Esophagus mucosa (tissue), 1 donor: ENCODE measurements at places on chromosomes 3 and 15.
A peak's percentile ranks its signal among the peaks of the same experiment; 100 is the strongest.

DNA sequence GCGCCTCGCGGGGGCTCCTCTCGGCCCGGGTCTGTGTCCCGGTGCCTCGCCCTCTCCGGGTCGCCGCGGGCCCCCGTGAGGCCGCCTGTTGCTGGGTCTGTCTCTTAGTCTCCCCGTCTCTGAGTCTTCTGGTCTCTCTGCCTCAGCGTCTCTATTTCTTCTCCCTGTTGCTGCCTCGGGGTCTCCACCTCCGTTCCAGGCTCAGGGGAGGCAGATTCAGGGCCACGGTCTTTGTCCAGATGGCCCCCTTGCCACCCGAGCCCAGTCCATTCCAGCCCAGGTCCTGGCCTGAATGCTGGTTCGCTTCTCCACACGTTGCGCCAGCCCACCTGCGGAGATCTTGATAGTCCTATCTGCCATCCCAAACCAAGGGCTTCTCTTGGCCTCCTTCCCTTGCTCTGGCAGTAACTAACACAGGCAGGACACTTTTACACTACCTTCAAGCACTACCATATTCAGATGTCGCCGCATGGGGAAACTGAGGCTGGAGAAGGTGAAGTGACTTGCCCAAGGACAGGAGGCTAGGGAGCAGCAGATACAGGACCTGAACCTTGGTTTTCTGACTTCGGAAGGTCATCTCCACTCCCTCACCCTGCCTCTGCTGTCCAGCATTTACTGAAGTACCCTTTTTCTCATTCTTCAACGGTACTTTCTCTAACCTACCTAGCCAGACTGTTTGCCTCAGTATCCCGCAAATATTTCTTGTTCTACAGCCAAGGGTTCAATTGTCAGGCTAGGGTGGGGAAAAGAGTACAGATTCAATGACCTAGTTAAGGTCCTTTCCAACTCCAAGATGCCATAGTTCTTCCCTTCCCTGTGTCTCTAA lies 616 bp upstream of the IGDCC4 start:
- no peak for ATAC-seq

DNA sequence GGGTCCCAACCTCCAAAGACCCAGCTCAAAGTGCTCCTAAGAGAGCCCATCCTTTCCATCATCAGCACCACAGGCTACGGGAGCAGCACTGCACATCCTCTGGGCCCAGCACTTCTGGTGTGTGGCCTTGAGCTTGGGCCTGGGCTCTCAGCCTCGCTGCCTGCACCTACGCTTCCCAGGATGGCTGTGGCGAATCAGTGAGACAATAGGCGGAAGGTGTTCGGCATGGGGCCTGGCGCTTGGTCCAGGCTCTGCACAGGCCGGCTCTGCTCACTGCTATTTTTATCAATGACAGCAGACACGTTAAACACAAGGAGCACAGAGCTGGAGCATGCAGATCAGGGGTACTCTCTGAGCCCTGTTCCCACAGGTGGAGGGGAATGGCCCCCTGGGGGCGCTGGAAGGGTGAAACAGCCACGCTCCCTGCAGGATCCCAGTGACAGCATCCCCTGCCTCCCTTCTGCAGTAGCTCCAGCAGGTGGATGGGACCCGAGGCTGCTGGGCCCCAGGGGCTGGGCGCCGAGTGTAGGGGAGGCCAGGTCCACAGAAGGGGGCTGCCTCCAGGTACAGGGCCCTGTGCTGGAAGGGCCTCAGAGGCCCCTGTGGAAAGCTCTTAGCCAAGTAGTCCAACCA lies 90.0 kb upstream of the RPL32 start:
- no peak for ATAC-seq

DNA sequence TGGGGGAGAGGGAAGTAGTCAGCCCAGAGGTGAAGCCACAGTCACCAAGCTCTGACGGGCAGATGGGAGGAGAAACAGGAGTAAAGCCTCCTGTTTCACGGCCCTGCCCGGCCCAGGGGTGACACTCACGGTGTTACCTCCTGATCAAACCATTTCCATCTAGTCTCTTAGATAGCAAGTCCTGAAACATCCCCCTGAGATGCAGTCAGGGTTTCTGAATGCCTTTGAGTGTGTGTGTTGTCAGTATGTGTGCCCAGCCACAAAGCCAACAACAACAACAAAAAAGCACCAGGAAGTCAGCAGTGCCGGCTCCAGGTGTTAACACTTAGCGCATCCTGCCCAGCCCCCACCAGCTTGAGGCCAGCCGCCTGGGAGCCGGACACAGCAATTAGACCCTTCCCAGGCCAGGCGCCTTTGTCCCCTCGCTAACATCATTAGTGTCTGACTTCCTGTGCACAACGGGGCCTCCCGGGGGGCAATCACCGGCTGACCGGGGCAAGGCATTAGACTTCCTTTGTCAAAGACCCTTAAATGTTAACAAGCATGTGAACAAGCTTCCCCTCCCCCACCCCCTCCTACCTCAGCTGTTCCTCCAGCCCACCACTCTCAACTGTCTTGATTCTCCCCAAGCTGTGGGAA lies 34.5 kb downstream of the IL17RD start:
- ATAC-seq: no peak

GRCh38 chr3:135169651-135170050 lies 374.6 kb downstream of the EPHB1 start:
- peak; percentile 42 for ATAC-seq

DNA sequence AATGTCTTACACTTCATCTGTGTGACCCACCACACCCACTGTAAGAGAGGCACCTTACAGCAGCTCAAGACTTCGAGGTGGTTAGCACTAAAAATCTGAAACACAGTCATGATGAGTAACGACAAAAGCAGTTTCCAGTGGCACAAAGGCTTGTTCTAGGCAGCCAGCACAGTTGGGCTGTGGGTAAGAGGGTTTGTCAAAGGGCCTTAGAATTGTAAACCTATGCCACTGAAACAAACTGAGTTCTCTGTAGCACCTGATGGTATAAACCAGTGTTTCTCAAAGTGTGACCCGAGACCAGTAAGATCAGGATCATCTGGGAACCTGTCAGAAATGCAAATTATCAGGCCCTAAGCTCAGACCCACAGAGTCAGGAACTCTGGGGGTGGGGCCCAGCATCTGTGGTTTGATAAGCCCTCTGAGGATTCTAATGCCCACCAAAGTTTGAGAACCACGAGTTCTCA lies 36.5 kb downstream of the DAPK2 start:
- ATAC-seq: peak; percentile 39

DNA sequence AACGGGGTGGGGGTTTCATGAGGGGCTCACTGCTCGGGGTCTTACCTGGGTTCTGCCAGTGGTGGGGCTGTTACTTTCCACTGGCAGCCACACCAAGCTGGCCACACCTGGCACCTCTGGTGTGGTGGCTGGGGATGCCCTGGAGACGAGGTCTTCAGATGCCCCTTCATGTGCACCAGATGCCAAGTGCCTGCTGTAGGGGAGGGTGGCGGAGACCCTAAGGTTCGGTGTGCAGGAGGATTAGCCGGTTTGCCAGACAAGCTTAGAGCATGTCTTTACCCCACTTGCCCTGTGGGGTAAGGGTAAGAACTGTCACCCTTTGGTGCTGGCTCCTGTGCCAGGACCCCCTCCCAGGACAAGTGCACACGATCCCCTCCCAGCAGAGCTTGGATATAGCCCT lies 188.3 kb downstream of the TJP1 start:
- no peak for ATAC-seq

DNA sequence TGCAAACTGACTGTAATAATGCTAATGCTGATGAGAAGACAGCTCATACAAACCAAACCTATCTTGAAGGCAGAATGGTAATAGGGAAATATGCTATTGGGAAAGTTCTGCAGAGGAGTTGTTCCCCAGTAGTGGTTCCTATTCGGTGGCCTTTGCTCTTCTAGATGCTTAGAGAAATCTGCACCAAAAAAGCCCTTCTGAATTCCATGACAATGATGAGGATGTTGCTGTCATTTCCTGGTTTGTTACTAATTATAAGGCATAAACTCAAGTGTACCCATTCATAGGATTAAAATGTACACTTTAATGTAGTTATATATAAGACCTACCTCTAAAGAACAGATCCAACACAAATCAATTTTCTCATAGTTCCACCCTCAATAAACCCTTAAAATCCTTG lies 30.1 kb downstream of the TOMM70 start:
- no peak for ATAC-seq

DNA sequence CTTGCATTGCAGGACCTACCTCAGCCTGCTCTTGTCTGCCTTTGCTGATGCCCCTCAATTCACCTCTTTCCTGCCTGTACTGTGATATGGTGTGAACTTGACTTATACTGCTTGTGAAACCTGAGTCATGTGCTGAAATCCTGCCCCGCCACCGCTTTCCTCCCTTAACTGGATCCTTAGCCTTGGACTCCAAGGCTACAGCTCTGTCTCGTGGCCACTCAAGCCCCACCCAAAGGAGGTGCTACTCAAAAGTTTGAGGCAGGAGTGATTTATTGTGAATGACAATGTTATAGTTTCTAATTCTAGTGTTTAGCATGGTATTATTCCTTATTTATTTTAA lies 56.1 kb downstream of the MYZAP start:
- ATAC-seq: peak; percentile 58
